Chondrocyte (in vitro differentiated cells): ENCODE measurements at places on chromosomes 11 and 22. TPM values are rescaled to one million over a fixed set of nuclear protein-coding genes. Genes with fewer than 3 reads are reported as not detected.

GRCh38 chr11:60282286-60282685, 1.8 kb downstream of the MS4A4A start:
- DNase-seq: no peak

Gene NTM
- 92.1 to 122 TPM (median 97.0 TPM) in 3 replicates for total RNA-seq

- DNase-seq: no peak
Measured at GRCh38 chr11:74011360-74012073, 2.6 kb upstream of the UCP3 start.

- DNase-seq: no peak
Measured at GRCh38 chr11:119421351-119421750, 1.6 kb downstream of the THY1 start.

Gene IFITM10
- total RNA-seq: 39.8 to 159 TPM (median 41.2 TPM) in 3 replicates

DNA sequence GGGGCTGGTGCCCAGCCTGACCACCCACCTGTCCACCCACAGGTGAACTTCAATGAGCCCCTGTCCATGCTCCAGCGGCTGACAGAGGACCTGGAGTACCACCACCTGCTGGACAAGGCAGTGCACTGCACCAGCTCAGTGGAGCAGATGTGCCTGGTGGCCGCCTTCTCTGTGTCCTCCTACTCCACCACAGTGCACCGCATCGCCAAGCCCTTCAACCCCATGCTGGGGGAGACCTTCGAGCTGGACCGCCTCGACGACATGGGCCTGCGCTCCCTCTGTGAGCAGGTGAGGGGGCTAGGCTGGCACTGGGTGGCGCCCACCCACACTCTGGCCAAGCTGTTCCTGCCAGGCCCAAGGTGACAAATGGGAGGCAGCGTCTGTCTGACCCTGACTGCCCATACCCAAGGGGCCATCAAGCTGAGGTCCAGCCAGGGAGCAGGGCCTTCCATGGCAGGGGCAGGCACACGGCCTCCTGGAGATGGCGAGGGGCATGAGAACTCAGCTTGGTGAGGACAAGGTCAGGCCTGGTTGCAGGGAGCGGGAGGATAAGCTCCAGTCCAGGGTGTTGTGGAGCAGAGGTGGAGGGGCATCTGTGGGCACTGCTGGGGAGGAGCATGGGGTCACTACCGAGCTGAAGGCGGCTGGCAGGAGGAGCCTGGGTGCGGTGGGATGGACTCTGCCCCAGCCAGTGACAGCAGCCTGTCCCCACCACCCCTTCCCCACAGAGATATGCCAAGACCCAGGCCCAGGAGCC, 77.7 kb downstream of the MORC2 start:
- DNase-seq: no peak

Gene ART1
- total RNA-seq: not detected in 3 replicates

GRCh38 chr11:78853521-78853920, 278.9 kb upstream of the NARS2 start:
- DNase-seq: no peak
